ENCODE measurements at places on chromosomes 7 and 10. TPM values are rescaled to one million over a fixed set of nuclear protein-coding genes. Genes with fewer than 3 reads are reported as not detected.
A peak's percentile ranks its signal among the peaks of the same experiment; 100 is the strongest.

DNA sequence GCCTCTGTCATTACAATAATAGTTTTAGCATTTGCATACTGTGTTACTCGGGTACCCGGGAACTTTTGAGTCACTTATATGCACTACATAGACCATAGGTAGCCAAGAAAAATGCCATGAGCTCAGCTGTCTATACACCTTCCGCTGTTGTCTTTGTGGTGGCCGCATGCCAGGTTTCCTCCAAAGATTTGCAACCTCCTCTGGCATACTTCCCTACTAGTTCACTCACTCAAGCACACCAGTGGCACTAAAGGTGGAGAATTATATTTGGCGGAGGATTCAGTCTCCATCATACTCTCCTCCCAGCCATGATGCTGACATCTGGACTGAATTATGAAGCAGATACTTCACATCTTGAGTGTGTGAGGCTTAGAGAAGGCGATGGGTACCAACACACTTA is 35.6 kb upstream of the GRB10 start:
- DNase-seq = no peak

DNA sequence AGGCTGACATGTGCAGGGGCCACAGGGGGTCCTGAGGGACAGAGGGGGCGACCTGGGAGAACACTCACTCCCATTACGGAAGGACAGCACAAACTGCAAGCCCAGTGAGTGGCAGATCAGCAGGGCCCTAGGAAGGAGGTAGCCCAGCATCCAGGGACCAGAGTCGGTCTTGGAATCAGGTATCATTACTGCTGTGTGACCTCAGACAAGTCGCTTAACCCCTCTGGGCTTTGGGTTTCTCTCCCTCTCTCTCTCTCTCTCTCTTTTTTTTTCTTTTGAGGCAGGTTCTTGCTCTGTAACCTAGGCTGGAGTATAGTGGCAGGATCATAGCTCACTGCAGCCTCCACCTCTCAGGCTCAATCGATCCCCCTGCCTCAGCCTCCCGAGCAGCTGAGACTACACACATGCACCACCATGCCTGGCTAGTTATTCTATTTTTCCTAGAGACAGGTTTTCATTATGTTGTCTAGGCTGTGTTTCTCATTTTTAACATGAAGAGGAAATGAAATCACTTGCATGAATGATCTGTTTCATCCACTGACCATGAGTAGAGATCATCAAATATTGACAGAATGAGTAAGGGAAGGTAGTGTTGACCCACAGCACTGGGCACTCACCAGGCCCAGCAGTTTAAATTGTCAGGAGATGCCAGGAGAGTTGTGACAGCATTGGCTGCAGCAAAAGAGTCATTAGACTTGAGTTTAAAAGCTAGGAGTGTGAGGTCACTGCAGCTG is 49.4 kb downstream of the BUB3 start:
- DNase-seq = no peak

GRCh38 chr10:46546591-46547540 is 9.6 kb downstream of the GPRIN2 start:
- no peak for DNase-seq

GRCh38 chr7:108442039-108442568 is 14.1 kb downstream of the NRCAM start:
- DNase-seq = no peak

GRCh38 chr10:71965623-71966022 is 1.4 kb downstream of the CHST3 start:
- DNase-seq = no peak

GRCh38 chr7:3092468-3092867 is 48.8 kb upstream of the CARD11 start:
- peak; percentile 73 for DNase-seq

- DNase-seq = no peak
These were observed 22.3 kb downstream of the BTBD16 start for GRCh38 chr10:122293156-122293960.

GRCh38 chr10:61487506-61487905 is 34.3 kb upstream of the TMEM26 start:
- no peak for DNase-seq

- no peak for DNase-seq
These were observed 77.7 kb downstream of the CDCA7L start for GRCh38 chr7:21867816-21868575.

- no peak for DNase-seq
These were observed 81.7 kb downstream of the CSTF2T start for GRCh38 chr10:51617576-51618235.

DNA sequence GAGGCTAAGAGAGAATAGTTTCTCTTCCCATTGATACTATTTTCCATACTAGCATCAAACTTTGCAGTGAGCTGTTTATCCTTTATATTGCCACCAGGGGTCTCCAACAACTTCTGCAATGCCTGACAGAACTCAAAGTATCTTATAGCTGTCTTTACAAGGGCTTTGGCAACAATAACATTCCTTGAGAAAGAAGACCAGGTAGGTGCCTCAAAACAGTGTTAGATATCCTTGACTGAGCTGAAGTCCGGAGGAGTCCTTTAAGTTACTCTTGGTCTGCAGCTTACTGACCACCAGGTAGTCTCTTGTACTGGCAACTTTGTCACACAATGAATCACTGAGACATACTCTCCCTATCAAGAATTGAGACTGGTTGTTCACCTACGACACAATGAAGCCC is 30.0 kb upstream of the TES start:
- no peak for DNase-seq

DNA sequence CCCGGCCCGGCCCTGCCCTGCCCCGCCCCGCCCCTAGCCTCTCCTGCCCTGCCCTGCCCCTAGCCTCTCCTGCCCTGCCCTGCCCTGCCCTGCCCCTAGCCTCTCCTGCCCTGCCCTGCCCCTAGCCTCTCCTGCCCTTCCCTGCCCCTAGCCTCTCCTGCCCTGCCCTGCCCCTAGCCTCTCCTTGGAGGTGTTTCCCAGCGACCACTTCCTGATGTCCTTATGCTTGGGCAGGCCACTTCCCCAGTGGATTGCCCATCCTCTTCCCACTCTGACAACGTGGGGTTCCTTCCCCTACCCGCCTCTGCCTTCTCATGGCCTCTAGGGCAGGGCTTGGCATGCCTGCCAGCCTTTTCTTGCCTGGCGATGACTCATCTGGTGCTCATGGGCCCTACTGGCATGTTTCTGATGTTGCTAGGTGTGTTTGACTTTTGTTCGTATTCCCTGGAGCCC is 21.2 kb downstream of the PRXL2A start:
- no peak for DNase-seq

GRCh38 chr7:96740130-96740529 is 30.5 kb upstream of the SEM1 start:
- DNase-seq = no peak

DNA sequence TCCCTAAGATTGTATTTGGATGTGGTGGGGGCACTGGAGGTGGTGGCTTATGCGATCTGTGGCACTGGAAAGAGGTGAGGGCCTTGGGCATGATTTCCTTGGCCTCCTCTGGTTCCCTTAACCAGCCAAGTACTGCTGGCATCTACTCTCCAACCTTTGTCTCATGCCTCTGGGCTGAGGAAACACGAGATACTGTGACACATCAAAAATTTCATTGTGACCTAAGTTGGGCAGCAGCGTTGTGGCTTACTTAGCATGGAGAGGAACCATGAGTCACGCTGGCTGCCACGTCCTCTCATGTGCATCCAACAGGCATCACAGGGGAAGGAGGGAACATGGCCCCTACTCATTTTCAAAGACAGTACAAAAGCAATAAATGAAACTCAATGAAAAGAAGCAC is 29.7 kb upstream of the GSDME start:
- DNase-seq = no peak

- DNase-seq = no peak
These were observed 42.1 kb downstream of the RBM17 start for GRCh38 chr10:6130848-6131470.

DNA sequence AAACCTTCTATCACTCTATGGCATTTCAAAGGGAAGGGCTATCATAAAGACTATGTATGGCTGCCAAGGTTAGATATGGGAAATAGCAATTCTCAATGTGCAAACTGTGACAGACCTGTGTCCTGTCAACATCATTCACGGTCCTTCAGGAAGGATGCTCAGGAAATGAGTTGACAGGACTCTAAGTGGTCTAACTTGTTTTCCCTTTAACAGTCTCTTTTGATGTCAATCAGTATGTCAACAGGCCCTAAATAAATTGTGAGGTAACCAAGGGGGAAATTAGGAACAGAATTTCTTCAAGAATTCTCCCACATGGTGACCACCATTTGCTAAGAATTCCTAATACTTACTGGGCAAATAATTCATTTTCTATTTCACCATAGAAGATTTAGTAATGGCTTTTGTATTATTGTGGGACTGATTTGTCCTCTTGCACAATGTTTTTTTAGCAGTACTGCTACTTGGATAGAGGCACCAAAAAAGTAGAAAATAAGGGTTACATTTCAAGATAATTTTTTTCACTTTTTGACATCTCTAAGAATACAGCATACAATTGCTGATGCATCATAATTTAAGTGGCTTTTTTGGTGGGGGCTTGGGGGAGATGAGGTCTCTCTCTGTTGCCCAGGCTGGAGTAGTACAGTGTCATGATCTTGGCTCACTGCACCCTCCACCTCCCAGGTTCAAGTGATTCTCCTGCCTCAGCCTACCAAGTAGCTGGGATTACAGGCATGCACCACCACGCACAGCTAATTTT is 275.8 kb downstream of the CACNA2D1 start:
- DNase-seq = no peak

GRCh38 chr7:41584746-41585145 is 118.1 kb downstream of the INHBA start:
- DNase-seq = no peak

GRCh38 chr7:132941428-132941827 is 140.5 kb downstream of the CHCHD3 start:
- DNase-seq = no peak

- no peak for DNase-seq
These were observed 17.6 kb downstream of the C10orf62 start for GRCh38 chr10:97607095-97607636.

DNA sequence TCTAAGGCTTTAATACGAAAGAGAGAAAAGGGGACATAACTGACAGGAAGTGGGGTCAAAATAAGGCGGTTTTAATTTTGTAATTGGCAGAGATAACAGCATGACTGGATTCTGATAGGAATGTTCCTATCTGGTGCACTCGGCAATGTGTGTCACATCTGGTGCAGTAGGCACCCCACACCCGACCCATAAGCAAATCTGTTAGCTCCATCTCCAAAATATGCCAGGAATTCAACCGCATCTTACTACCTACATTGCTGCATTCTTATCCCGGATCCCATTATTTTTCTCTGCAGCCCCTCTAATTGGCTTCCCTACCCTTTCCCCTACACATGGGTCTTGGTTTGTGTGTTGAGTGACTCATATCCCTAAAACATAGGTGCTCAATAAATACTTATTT is 19.1 kb upstream of the GALNT11 start:
- DNase-seq = no peak

DNA sequence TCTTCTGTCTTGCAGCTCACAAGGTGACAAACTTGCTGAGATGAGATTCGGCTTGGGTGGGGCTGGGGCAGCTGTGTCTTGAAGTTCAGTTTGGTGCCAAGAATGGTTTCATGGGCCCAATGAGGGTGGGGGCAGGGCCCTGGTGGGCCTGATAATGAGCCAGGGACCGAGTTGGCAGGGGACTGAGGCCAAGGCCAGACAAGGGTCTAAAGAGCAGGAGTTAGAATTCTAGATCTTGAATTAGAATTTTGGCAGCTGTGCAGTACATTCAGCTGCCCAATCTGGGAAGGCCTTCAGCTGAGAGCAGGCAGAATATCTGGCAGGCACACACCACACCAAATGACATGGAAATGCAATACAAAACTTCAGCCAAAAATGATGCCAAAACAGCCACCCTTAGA is 1.5 kb upstream of the JAZF1 start:
- no peak for DNase-seq

DNA sequence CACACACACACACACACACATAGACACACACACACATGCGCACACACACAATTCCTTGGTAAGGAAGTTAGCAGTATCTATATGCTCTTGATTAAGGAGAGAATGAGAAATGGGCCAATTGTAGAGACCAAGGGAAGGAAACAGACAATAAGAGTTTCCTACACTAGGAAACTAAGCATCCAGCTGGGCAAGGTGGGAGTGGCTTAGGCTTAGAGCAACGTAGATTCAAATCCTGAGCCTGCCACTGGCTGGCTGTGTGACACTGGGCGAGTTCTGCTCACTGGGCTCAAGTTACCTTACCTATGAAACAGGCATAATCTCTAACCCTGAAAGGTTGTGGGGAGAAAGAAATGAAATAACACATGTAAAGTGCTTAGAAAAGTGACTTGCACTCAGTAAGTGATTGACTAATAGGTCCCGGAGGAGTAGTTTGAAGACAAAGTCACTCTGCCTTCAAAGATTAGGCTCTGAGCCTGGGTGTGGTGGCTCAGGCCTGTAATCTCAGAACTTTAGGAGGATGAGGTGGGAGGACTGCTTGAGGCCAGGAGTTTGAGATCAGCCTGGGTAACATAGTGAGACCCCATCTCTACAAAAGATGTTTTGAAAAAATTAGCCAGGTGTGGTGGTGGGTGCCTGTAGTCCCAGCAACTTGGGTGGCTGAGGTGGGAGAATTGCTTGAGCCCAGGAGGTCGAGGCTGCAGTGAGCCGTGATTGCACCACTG is 701.4 kb downstream of the PARD3 start:
- DNase-seq = no peak

DNA sequence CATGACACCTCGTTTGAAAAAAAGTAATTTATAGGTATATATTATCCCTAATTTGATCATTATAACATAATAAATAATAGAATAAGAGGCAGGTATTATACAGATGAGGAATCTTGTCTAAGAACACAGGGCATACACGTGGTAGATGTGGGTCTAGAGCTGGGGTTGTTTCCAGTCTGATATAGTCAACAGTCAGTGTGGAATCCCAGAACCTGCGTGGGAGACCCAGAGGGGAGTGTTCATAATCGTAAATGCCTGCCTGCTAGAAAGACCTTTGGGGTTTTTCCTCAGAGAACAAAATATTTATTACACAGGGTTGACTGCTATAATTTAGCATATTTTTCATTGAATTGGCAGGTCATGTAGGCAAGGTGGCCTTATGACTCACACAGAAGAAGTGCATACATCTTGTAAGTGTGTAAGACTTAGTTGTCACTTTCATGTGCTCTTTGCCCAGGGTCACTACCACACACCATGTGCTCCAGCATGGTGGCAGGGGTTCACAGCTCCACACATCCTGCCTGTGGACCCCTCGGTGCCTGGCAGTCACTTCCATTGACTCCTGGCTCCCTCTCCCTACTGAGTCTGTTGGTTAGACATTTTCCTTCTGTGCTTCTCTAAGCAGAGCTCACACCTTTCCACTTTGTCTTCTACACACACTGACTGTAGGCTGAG is 94.9 kb upstream of the IKZF1 start:
- DNase-seq = no peak

Gene SORCS1
- total RNA-seq = not detected

Gene TMEM209
- total RNA-seq = 21.4 TPM
